ENCODE measurements at places on chromosomes 2 and 18.
A peak's percentile ranks its signal among the peaks of the same experiment; 100 is the strongest.

DNA sequence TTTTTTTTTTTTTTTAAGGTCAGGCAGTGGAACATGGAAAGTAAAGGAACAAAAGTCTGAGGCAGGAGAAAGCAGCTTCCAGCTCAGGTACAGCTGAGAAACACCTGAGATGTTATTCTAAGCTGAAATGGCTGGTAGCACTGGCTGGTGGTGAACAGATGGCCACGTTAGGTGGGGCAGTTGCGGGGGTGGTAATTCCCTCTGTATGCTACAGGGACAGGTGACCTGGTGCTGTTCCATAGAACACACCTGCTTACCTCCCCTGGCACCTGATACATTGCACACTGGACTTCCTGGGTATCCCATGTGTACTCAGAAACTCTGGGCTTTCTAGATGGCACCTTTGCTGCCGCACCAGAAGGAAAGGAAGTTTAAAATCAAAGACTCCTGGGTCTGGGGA lies 333.3 kb downstream of the SLC8A1 start:
- DNase-seq = no peak

GRCh38 chr2:232139171-232139594 lies 177.7 kb downstream of the DIS3L2 start:
- DNase-seq = no peak

GRCh38 chr18:46541626-46542189 lies 115.3 kb downstream of the LOXHD1 start:
- DNase-seq = no peak

DNA sequence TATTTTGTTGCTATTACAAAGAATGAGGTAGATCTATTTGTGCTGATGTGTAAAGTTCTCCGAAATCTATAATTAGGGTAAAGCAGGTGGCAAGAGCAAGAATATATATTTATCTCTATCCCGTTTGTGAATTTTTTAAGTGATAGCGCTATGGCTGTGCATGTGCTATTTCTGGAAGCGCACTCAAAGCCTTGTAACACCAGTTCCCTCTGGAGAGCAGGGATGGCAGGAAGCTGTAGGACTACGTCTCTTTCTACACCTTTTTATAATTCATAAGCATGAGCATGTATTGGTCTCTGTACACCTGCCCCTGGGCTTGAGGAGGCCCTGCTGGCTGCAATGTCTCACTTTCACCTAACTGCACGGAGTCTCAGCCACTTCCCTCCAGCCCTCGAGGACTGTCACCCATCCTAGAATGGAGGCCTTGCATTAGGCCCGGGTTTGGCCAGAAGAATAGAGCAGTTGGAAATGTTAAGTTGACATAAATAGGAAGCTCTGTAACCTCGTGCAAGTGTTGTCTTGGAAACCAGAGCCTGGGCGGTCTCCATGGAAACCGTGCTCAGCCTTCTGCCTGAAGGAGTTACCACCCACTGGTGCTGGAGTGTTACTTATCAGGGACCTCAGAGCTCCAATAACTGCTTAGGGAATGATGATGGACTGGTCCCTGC lies 20.9 kb downstream of the ITM2C start:
- no peak for DNase-seq

DNA sequence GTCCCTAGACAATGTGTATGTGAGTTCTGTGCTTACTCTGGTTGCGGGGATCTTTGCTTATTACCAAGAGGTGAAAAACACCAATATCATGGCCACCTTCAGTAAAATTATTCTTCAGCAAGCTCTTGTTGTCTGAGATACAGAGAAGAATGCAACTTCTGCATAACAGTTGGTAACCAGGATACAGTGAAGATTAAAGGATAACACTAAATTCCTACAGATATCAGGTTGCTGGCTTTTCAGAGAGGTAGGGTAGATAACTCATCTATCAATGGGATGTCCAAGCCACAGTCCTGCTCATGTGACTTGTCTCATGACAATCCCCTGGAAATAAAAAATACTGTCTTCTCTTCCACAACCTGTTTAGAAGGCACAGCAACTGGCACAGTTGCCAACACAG lies 308.5 kb downstream of the TNS1 start:
- no peak for DNase-seq

GRCh38 chr2:238483021-238483420 lies 56.3 kb downstream of the ASB1 start:
- DNase-seq = no peak

GRCh38 chr18:50507120-50507590 lies 52.7 kb upstream of the MAPK4 start:
- DNase-seq = peak; percentile 34

DNA sequence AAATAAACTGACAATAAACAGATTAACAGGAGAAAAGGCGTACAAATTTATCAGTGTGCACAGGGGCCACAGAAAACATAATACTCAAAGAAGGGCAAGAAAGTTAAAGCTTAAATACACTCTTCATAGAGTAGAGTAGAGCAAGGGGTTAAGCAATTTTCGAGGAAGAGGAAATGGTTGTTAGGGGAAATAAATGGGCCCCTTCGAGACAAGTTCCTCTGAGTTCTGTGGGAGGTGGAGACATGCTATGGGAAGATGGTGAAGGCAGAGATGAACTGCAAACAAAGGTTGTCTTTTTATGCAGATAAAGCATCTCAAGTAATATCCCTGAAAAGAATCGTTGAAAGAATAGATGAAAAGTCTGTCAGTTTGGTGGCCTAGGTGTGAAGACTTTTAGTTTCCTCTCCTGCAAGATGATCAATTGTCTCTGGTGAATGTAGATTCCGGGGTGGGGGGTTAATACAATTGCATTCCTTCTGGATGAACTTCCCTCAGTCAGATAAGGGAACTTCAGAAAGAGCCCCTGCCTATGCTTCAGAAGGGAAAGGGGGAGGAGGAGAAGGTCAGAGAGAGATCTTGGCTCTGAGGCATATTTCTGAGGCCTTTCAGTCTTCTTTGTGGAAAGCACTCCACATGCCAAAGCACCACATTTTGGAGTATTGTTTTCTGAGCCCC lies 127.0 kb downstream of the METTL4 start:
- DNase-seq = no peak

DNA sequence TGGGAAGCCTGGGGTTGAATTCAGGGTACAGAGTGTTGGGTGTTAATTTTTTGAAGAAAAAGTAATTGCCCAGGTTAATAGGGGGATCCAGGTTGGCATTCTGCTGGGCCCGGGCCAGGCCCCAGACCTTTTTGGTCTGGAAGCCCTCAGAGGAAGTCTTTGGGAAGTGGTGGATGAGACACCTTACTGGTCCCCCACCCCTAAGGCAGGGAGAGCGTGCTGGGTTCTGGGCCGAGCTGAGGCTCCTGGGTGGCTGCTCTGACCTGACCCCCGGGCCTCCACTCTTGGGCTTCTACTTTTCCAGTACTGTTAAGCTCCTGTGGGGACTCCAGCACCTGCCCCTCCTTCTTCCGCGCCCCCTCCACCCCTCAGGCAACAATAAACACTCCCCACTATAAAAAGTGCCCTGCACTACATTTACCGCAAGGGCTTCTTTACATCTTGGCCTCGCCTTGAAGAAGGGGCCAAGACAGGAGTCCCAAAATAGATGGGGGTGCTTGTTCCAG lies 753 bp upstream of the HOXD3 start:
- no peak for DNase-seq

DNA sequence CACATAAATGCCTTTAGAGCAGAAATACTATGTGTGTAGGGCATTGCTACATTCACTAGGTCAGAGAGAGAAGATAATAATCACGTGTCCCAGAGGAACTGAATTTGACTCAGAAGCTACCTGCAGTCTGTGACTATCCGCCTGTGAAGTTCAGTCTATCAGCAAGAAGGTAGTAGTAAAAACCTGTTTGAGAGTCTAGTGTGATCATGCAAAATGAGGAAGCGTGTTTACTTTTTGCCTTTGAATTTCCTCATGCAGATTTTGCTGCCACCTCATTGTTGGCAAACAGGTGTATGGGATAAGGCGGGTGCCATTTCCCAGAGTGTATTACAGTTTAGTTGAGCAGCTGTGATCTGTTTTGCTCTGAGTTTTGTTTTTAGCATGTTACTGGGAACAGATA lies 403.9 kb upstream of the FANCL start:
- DNase-seq = no peak

DNA sequence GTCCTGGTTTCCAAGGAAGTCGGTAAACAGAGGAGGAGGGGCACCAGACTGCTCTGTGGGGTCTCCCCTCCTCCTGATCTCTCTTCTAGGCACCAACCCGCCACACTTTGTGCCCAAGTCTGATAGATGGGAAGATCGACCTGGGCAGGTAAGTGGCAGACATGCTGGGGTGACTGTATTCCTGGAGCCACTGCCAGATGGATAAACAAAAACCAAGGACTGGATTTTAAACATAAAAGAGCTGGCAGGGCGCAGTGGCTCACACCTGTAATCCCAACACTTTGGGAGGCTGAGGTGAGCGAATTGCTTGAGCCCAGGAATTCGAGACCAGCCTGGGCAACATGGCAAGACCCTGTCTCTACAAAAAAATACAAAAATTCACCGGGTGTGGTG lies 181.2 kb downstream of the ANAPC1 start:
- DNase-seq = no peak

DNA sequence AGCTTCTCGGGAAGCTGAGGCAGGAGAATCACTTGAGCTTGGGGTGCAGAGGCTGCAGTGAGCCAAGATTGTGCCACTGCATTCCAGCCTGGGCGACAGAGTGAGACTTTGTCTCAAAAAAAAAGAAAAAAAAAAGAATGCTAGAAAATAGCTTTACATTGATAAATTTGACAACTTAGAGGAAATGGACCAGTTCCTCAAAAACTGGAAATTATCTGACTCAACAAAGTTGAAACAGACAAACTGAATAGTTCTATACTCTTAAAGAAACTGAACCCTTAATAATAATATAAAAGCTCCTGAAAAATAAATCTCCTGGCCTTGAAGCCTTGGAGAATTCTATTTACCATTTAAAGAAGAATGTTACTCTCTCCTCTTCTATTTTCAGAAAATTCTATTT lies 151.0 kb upstream of the BCL2L11 start:
- no peak for DNase-seq

DNA sequence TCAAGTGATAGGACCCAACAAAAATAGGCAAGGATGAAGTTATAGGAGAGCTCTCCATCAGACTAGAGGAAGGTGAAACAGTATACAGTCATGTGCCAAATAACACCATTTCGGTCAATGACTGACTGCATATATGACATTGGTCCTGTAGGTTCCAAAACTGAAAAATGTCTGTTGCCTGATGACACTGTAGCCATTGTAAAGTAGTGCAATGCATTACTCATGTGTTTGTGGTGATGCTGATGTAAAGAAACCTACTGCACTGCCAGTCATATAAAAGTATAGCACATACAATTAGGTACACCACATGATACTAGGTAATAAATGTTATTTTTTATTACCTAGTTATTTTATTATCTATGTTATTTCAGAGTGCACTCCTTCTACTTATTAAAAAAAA lies 147.9 kb downstream of the GREB1L start:
- no peak for DNase-seq

- no peak for DNase-seq
Observed at GRCh38 chr2:228072669-228073068, 108.8 kb downstream of the SPHKAP start.
